Muscle of leg (tissue), 16 donors: ENCODE measurements at places on chromosomes 11 and 22. TPM values are rescaled to one million over a fixed set of nuclear protein-coding genes. Genes with fewer than 3 reads are reported as not detected.

Gene AP2A2
- 18.5 TPM for total RNA-seq

DNA sequence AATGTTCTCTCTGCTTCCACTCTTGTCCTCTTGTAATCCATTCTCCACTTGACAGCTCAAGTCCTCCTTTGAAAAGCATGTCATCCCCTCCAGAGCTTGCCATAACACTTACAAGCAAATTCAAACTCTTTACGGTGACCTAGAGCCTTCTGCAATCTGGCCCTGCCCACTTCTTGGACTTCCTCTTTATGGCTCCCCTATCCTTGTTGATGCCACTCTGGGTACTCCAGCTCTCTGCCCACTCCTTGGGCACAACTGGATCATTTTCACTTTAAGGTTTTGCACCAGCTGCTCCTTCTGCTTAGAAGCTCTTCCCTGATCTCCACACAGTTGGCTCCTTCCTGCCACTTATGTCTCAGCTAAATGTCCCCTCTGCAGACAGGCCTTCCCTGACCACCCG, 217.9 kb downstream of the DSCAML1 start:
- no peak overlapping the region for H3K27ac ChIP-seq
- no peak overlapping the region for H3K4me3 ChIP-seq
- no peaks in the 10 kb centered on the region for H3K36me3 ChIP-seq

DNA sequence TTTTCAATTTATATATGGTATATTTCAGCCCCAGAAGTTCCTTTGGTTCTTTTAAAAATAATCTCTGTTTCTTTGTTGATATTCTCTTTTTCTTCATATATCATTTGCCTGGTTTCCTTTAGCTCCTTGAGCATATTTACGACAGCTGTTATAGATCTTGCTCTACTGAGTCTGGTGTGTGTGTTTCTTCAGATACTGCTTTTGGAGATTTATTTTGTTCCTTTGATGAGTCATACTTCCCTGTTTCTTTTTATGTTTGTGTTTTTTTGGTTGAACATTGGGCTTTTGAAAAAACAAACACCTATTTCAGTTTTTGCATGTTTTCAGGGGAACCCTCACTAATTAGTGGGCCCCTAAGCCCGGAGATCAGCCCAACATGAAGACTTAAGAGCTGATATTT, 23.3 kb downstream of the GLB1L2 start:
- no peak for DNase-seq
- H3K27me3 ChIP-seq: peaks cover 5% of the 10 kb centered on the region
- no peaks in the 10 kb centered on the region for H3K36me3 ChIP-seq
- H3K4me1 ChIP-seq: no peaks in the 10 kb centered on the region
- H3K27ac ChIP-seq: no peak overlapping the region

Gene HORMAD2
- total RNA-seq: not detected

Gene TSGA10IP
- 0.09 TPM for total RNA-seq

- H3K27ac ChIP-seq: no peak overlapping the region
- no peaks in the 10 kb centered on the region for H3K27me3 ChIP-seq
- H3K36me3 ChIP-seq: peaks cover 14% of the 10 kb centered on the region
- H3K4me1 ChIP-seq: peaks cover 39% of the 10 kb centered on the region
Observed at GRCh38 chr11:125275905-125276618, 111.5 kb downstream of the PKNOX2 start.

DNA sequence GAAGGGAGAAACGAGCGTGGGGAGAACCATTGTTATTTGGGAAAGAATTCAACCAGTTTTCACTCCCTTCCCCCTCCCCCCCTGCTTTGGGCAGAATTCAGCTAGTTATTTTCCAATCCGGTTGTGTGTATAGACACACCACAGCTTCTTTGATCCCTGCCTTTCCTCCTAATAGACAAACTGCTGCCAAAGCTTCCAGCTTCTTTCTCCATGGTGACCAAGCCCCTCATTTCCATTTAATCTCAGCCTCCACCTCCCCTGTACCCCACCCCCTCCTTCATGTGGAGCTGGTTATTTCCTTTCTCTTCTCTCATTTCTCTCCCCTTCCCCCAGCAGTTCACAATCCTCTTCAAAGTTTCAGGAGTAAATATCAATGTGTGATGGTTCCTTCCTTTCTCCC, 24.8 kb upstream of the PKNOX2 start:
- no peak overlapping the region for H3K4me3 ChIP-seq
- H3K36me3 ChIP-seq: no peaks in the 10 kb centered on the region
- H3K27me3 ChIP-seq: peaks cover 3% of the 10 kb centered on the region
- no peak overlapping the region for H3K27ac ChIP-seq
- peaks cover 16% of the 10 kb centered on the region for H3K4me1 ChIP-seq

- H3K4me1 ChIP-seq: no peaks in the 10 kb centered on the region
- H3K4me3 ChIP-seq: no peak overlapping the region
- no peaks in the 10 kb centered on the region for H3K27me3 ChIP-seq
- H3K27ac ChIP-seq: no peak overlapping the region
Observed at GRCh38 chr11:43747130-43747802, 66.7 kb downstream of the HSD17B12 start.

GRCh38 chr22:29394931-29395581, 6.7 kb upstream of the AP1B1 start:
- peak; percentile 87 for DNase-seq
- peaks cover 2% of the 10 kb centered on the region for H3K4me1 ChIP-seq
- no peaks in the 10 kb centered on the region for H3K36me3 ChIP-seq
- no peak overlapping the region for H3K27ac ChIP-seq
